ENCODE measurements at places on chromosomes 1 and 21. TPM values are rescaled to one million over a fixed set of nuclear protein-coding genes. Genes with fewer than 3 reads are reported as not detected.

The SLC35D1 gene
- total RNA-seq, result 9.4 TPM

The SLC44A5 gene
- total RNA-seq, result 0.68 TPM

The DCDC2B gene
- total RNA-seq, result not detected

The TEDDM1 gene
- not detected for total RNA-seq

The MANEAL gene
- total RNA-seq, result 1.8 TPM

The ZBTB48 gene
- 26.8 TPM for total RNA-seq
